ENCODE measurements at places on chromosomes 4 and X. TPM values are rescaled to one million over a fixed set of nuclear protein-coding genes. Genes with fewer than 3 reads are reported as not detected.

The UBL4A gene
- total RNA-seq, result 45.7 TPM

The KLKB1 gene
- total RNA-seq, result not detected

The UBA1 gene
- 165 TPM for total RNA-seq

The HTN3 gene
- total RNA-seq, result not detected

The CDX4 gene
- total RNA-seq, result not detected

The KCNE5 gene
- 0.23 TPM for total RNA-seq

The BEX3 gene
- total RNA-seq, result 27.2 TPM

The IL21 gene
- total RNA-seq, result 0.36 TPM

The UGT2B10 gene
- not detected for total RNA-seq

The SAGE1 gene
- not detected for total RNA-seq

All from activated naive CD4-positive, alpha-beta T cell treated with anti-CD3 and anti-CD28 coated beads, Interleukin-2, amount 10 ng/mL, durations not matched to agents 5 hours and 36 hours (primary cell).